ENCODE measurements at places on chromosomes 5 and 9. TPM values are rescaled to one million over a fixed set of nuclear protein-coding genes. Genes with fewer than 3 reads are reported as not detected.
A peak's percentile ranks its signal among the peaks of the same experiment; 100 is the strongest.

DNA sequence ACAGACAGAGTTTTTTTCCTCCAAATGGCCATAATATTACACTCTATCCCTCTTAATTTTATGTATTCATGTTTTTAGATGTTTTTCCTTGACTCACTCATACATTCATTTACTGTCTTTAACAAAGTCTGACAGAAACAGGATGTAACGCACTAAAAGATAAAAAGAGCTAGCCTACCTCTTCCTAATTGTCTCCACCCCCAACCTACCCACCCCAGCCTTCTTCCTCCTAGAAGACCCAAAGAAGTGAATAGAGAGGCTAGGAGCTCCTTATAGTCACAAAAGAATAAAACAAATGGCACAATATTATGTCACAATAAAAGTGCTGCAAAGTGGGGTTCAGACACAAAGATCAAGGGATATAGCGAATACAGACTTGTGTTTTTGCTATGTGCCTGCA is 719 bp downstream of the NOL8 start:
- H3K36me3 ChIP-seq = no peaks in the 10 kb centered on the region
- no peak for DNase-seq
- H3K4me1 ChIP-seq = peaks cover 18% of the 10 kb centered on the region
- H3K4me3 ChIP-seq = peak overlapping the region; percentile 80
- H3K27ac ChIP-seq = peak overlapping the region; percentile 98

DNA sequence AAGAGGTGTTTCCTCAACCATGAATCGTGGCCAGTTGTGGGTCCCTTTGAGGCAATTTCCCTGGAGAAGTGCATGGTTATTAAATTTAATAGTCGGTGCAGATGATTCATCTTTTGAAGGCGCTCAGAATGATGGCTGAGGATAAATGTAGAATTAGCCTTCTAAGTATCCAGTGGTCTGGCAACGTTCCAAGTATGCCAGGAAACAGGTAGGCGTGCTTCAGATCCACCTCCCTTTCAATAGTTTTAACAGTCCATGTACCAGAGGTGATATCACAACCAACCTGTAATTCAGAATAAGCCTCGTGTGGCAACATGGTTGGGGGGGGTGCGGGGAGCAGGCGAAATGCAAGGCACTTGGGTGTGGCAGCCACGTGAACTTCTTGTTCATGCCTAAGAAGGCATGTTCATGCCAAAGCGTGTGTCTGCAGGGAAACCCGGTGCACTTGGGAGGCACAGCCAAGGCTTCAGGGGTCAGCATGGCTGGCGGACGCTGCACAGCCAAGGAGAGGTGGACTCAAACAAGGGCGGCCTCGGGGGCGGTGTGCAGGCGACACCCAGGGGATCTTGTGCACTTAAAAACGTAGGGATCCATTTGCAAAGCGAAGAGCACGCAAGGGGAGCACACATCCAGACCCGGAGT is 5.2 kb upstream of the NKD2 start:
- no peak overlapping the region for H3K27ac ChIP-seq
- DNase-seq = no peak
- H3K4me1 ChIP-seq = no peaks in the 10 kb centered on the region
- no peaks in the 10 kb centered on the region for H3K36me3 ChIP-seq

GRCh38 chr5:77892061-77893010 is 116.2 kb upstream of the TBCA start:
- no peaks in the 10 kb centered on the region for H3K4me1 ChIP-seq
- DNase-seq = no peak
- no peak overlapping the region for H3K4me3 ChIP-seq
- H3K36me3 ChIP-seq = no peaks in the 10 kb centered on the region
- H3K27me3 ChIP-seq = no peaks in the 10 kb centered on the region
- H3K27ac ChIP-seq = no peak overlapping the region

- no peaks in the 10 kb centered on the region for H3K36me3 ChIP-seq
- H3K27me3 ChIP-seq = no peaks in the 10 kb centered on the region
- no peak for DNase-seq
Observed at GRCh38 chr5:157285310-157286035, 19.6 kb downstream of the CYFIP2 start.

GRCh38 chr9:81390792-81391456 is 298.4 kb downstream of the TLE1 start:
- H3K4me3 ChIP-seq = no peak overlapping the region
- H3K36me3 ChIP-seq = no peaks in the 10 kb centered on the region
- no peaks in the 10 kb centered on the region for H3K4me1 ChIP-seq
- no peak for DNase-seq

DNA sequence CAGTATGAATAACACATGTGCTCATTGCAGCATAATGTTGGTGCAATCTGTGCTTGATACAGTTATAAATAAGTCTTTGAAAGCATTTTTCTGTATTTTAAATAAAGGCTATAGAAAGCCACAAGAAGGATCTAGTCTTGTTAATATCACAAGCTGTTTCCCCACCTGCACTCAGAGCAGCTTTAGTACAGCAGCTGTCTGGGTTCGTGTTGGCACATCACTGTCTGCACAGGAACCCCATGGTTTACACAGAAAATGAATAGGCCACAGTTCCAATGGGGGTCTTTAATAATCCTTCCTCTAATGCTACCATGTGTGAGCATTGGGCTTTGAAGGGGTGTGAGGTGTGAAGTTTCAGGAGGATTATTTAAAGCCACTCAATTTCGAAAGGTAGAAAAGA is 2269.7 kb downstream of the MAT2B start:
- H3K36me3 ChIP-seq = no peaks in the 10 kb centered on the region
- no peak overlapping the region for H3K4me3 ChIP-seq
- H3K4me1 ChIP-seq = no peaks in the 10 kb centered on the region
- H3K27me3 ChIP-seq = no peaks in the 10 kb centered on the region
- no peak overlapping the region for H3K27ac ChIP-seq
- DNase-seq = no peak

DNA sequence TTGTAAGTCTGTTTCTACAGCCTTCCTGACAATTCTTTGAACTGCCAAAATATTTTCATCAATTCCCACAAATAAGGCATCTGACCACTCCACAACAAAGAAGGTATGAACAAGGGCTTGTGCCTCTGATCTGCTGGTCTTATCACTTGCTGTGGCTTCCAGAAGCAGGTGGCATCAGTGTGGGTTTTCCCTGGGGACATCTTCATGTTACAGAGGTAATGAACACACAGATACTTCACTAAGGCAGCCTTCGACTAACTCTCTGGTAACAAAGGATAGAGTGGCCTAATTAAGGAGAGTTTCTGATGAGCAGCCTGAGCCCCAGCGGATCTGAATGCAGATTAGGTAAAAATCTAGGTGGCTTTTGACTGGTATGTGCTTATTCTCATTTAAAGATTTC is 15.2 kb upstream of the ERAP2 start:
- no peak overlapping the region for H3K27ac ChIP-seq
- DNase-seq = no peak
- H3K4me1 ChIP-seq = no peaks in the 10 kb centered on the region
- H3K36me3 ChIP-seq = no peaks in the 10 kb centered on the region

DNA sequence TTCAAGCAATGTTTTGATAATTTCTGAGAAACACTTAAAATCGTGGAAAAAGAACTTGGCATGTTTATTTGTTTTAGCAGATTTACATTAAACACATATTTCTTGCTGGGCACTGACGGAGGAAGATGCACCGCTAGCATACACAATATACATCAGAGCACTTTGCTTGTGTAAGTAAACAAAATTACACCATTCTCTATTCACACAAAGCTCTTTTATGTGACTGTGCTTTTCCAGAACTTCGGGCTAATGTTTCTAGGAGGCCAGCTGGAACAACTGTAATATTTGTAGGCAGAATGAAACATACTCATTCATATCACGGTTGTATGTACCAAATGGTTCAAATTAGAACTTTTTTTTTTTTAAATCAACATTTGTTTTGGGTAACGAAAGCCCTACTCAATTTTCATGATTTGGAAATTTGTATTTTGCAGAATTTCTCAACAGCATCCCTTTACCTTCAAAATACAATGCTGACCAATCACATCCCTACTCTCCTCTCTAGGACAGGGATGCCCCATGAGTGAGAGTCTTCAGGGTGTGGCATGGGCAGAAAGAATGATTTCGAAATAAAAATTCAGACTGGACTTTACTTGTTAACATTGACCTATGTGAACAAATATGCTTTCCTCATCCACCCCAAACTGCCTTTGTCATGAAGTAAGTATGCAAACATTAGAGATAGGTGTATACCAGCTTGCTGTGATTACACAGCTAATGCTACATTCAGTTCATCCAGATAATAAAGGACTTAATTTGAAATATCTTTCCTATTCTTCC is 425.1 kb downstream of the BNC2 start:
- no peaks in the 10 kb centered on the region for H3K36me3 ChIP-seq
- H3K4me1 ChIP-seq = no peaks in the 10 kb centered on the region
- no peaks in the 10 kb centered on the region for H3K27me3 ChIP-seq
- DNase-seq = no peak

- DNase-seq = peak; percentile 38
- H3K27me3 ChIP-seq = no peaks in the 10 kb centered on the region
- H3K27ac ChIP-seq = peak overlapping the region; percentile 58
Observed at GRCh38 chr5:154782326-154782725, 27.1 kb downstream of the LARP1 start.

PCSK5 gene
- polyA plus RNA-seq = 1.9 TPM

CSF1R gene
- polyA plus RNA-seq = 5.6 TPM

Measured in heart left ventricle (tissue), 16 donors.